ENCODE measurements at places on chromosomes 12 and 14. TPM values are rescaled to one million over a fixed set of nuclear protein-coding genes. Genes with fewer than 3 reads are reported as not detected.

DNA sequence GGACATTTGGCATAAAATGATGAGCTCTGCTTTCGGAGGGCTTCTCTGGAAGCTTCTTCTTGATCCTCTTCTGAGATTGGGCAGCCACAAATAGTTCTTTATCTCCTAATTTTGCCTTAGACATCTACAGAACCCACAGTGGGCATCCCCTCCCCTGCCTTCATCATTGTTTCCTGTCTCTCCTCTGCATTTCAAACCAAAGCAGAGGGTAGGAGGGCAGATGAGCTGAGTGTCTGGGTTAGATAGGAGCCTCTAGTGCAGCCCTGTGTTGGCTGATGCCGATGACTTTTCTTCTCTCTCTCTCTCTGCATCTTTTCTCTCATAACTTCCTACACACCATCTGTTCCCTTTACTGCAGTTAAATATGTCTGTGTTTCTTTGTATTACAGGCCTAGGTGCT, 8.5 kb upstream of the IL26 start:
- no peak for DNase-seq

- DNase-seq = no peak
Measured at GRCh38 chr14:20794644-20795369, 7.8 kb downstream of the RNASE1 start.

DNA sequence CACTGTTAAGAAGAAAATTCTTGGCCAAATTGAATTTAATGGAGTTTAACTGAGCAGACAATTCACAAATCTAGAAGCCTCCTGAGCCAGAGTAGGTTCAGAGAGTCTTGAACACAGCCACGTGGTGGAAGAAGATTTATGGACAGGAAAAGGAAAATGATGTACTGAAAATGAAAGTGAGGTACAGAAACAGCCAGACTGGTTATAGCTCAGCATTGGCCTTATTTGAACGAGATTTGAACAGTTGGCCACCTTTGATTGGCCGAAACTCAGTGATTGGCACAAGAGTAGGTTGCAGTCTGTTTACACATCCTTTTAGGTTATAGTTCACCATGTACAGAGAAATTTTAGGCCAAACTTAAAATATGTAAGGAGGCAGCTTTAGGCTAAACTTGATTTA, 9.9 kb downstream of the OAS2 start:
- no peak for DNase-seq

GRCh38 chr14:35383569-35384454, 20.7 kb downstream of the NFKBIA start:
- no peak for DNase-seq

GRCh38 chr14:22263961-22264360, 325.1 kb downstream of the DAD1 start:
- DNase-seq = no peak

- no peak for DNase-seq
Measured at GRCh38 chr12:6639151-6639801, 3.5 kb upstream of the LPAR5 start.

- DNase-seq = no peak
Measured at GRCh38 chr14:80809663-80810062, 131.9 kb downstream of the CEP128 start.

DNA sequence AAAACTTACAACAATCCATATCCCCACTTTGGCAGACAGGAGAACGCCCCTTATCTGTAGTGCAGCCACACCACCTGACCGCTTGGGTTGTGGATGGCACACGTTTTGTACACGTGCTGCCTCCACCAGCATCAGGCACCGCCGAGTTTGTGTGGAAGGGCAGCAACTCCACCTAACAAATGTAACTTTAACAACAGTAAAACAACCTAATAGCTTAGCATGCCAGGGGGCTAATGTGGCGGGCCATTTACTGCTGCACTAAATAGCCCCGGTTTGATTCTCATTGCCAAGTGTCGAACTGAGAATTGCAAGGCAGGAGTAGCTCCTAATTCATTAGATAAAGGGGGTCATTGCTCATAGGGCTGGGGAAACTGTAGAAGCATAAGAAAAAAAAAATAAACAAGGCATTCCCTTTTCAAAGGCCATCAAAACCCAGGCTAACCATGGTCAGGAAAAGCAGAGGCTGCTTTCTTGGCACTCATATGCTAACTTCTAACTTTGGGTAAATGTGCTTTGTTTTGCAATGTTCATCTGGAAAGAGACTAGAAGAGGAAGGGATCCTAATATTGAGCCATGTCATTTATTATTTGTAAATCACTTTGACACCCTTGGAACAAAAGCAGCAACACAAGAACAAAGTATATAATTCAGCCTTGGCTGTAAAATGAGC, 279.7 kb upstream of the SOX5 start:
- no peak for DNase-seq

- no peak for DNase-seq
Measured at GRCh38 chr12:55707219-55707671, 459 bp downstream of the ITGA7 start.

DNA sequence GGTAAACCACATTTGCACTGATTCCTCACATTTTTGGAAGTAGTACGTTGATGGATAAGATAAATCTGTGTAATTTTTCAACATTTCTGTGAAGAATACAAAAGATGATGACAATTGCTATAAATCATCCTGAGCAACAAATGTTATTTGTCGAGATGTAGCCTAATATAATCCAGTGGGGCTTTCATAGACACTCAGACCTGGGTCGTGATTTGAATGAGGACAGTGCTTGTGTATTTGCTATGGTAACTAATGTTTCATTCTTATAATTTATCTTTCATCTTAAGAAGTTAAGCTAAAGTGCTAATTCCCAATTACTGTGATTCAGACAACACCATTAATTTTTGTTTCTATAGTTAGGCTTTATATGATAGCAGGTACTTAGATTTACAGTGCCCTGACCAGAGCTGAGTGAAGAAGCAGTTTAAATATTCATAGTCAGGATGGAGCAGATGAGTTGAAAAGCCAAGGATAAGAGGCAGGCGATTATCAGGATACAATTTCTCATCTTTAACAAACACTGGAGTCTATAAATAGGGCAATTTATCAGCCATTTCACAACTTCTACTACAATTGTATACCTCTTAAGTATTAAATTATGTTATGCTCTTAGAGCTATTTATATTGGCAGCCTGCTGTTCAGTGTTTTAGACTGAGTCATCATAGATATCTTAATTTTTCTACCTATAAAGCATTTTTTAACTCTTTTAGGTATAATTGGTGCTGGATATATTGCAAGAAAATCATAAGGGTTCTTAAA, 359.9 kb downstream of the TRHDE start:
- DNase-seq = no peak

GRCh38 chr14:52244997-52245396, 22.5 kb upstream of the PTGDR start:
- DNase-seq = no peak

DNA sequence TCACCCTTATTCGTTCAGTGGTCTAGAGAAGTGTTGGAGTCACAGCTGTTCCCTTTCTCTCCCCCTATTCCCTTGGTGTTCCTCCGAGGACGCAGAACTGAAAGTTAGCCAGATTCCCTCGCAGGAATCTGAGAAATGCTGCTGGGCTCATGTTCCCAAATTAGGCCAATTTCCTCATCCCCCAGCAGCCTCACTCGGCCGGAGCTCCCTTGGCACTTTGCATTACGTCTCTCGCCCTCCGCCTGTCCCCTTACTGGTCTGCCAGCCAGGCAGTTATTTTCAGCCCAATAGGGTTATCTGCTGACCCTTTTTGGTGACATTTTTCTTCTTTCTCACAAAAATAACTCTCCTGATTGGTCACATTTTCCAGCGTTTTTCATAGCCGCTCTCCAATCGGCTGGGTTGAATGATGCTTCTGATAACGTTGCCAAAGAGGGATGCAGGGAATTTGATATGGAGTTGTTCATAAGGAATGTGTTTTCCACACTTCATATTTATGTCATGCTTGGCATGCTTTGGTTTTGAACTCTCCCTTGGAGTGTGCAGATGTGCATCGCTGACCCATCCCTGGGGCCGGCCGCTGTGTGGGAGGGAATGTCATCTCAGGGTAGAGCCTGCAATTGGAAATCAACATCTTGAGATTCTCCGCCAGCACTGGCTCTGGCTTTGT, 9.9 kb downstream of the IFT43 start:
- no peak for DNase-seq

- DNase-seq = no peak
Measured at GRCh38 chr14:82626156-82627066, 1092.8 kb upstream of the SEL1L start.

GRCh38 chr14:96351986-96352385, 11.2 kb downstream of the ATG2B start:
- no peak for DNase-seq

DNA sequence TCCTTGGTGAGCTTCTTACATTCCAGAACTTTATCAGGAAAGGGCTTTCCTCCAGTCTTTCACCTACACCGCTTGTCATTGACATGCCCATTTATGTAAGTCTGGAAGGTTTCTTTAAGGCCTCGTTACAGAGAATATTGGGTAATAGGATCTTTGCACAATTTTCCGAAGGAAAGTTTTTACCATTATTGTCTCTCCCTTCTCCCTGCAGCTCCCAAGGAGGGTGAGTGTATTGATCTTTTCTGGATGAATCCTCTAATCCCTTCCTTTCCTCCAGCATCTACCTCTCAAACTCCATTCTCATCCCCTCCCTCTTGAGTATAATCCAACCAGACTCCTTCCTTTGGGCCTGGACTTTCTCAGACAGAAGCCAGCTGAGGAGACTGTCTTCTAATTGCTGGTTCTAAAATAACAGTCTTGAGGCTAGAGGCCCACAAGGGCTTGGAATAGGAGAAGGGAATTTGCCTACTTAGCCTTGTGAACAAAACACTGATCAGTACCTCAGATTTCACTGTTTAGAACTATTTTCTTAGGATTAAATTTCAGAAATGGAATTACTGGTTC, 21.8 kb downstream of the WNK1 start:
- DNase-seq = no peak

DNA sequence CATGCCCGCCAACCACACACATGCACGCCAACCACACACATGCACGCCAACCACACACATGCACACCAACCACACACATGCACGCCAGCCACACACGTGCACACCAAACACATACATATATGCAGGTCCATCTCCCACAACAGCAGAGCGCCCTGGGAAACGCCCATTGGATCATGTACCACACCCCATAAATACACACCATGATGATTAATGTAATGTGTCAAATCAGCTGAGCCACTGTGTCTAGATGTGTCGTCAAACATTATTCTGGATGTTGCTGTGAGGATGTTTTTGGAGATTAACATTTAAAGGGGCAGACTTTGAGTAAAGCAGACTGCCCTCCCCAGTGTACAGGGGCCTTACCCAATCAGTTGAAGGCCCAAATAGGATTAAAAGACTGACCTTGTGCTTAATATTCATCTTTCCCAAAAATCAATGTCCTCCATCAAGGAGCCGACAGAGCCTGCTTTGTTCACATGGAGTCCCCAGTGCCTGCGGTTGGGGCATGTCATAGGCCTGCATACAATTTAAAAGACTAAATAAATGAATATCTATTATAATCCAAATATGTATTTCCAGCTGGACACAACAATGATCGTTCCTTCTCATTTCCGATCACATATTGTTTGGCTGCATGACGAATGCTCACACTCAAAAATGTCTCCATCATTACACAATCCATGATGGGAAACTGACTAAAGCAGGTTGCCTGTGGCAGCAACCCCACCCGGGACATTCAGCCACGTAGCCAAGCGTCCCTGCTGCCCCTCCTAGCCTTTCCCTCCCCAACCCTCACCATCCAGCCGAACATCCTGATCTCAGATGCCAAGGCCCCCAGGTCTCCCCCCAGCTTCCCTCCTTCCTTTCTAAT, 23.2 kb upstream of the BDKRB2 start:
- no peak for DNase-seq

GRCh38 chr12:30439201-30439600, 256.5 kb downstream of the IPO8 start:
- no peak for DNase-seq

- DNase-seq = no peak
Measured at GRCh38 chr12:1367331-1368291, 226.8 kb downstream of the FBXL14 start.

- DNase-seq = no peak
Measured at GRCh38 chr12:2221030-2221621, 168.3 kb downstream of the CACNA1C start.

- peak; percentile 69 for DNase-seq
Measured at GRCh38 chr12:120468821-120469449, 613 bp downstream of the SRSF9 start.

- no peak for DNase-seq
Measured at GRCh38 chr12:67284561-67284960, 15.4 kb downstream of the CAND1 start.

- no peak for DNase-seq
Measured at GRCh38 chr12:47975036-47975620, 11.7 kb downstream of the TMEM106C start.

GRCh38 chr14:69395929-69396328, 2.2 kb downstream of the ERH start:
- no peak for DNase-seq

DNA sequence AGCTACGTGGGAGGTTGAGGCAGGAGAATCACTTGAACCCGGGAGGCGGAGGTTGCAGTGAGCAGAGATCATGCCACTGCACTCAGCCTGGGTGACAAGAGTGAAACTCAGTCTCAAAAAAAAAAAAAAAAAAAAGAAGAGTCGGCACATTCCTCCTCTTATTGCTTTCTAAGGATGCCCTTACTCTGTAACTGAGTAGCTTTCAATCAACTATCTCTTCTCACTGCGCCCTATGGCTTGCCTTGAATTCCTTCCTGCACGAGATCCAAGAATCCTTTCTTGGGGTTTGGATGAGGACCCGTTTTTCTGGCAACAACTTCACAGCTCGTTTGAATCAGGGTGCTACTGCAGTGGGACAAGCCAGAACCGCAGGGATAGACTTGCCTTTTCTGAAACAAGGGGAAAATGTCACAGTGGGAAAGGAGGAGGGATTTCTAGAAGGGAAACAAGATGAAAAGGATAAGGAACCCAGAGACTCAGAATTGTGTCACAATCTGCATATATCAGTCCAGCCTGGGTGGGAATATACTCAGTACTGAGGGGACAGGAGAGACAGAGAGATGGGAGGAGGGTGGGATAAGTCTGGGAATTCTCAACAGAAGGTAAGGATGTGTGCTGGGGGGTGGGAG, 16.1 kb upstream of the RND1 start:
- DNase-seq = no peak

DNA sequence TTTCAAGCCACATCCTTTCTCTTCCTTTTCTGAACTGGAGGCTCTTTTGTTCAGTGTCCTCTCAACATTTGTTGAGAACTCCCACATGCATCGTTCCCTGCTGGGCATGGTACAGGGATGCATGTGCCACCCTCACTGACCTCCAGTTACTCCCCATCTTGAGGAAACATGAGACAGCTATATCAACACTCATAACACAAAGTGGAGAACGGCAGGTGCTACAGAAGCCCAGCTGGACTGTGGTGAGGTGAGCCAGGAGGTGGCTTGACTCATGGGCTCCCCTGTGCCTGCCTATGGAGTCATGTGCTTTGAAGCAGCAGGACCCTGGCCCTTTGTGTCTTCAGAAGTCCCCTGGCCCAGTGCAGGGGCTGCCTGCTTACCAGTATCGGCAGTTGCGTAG, 9.7 kb downstream of the MYH6 start:
- no peak for DNase-seq

The MANSC4 gene
- total RNA-seq = not detected

The CLEC9A gene
- not detected for total RNA-seq

The DEPDC4 gene
- total RNA-seq = 2.6 TPM

The MMP17 gene
- total RNA-seq = 26.8 TPM

The CEBPE gene
- total RNA-seq = not detected

The GLI1 gene
- 22.7 TPM for total RNA-seq

The HCAR3 gene
- total RNA-seq = 0.46 TPM

The OAS2 gene
- 4.2 TPM for total RNA-seq

Data from type B pancreatic cell (in vitro differentiated cells).